ENCODE measurements at places on chromosomes 2 and 18.

DNA sequence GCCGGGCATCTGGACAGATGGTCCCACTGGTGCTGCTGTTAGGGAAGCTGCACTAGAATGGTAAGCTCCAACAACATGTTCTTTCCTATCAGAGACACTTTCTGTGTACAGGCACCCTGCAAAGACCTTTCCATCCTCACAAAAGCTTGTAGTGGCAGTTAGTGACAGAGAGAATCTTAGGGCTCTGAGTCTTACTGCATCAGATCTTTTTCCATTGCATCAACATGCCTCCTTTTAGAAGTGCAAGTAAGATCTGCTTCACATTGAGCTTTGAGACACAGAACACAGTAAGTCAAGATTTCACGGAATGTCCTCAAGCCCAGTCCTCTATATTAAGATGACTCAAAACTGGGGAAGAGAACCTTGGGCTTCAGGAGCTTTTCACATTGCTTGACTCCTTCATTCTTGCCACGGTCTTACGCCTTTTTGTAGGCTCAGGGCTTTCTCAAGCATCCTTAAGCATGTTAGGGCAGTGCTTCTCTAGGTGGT is 52.6 kb downstream of the ARL4C start:
- no peak for DNase-seq

DNA sequence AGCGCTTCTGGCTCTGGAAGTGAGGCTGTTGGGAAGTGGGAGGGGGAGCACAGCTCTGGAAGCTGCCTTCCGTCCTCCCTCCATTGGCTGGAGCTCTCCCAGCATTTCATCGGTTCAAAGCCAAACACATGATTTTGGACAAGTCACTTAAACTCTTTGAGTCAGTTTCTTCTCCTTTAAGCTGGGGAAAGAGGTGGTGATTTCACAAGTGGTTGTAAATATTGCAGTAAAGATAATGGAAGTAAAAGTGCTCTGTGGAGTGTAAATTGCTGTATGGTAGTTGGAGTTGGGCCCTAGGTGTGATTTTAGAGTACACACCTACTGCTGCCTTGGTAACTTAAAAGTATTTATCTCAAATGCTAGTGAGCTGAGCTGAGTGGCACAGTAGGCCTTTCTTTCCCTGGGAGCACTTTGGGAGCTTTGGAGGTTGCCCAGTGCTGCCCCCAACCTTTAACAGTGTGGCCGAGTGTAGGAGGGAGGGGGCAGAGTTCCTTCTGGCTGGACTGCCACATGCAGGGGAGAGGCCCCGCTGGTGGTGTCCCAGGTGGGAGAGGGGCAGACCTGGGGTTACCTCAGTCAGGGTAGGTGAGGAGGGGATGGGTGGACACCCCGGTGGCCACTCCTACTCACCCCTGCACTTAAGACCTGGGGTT is 54.7 kb downstream of the ASAP2 start:
- no peak for DNase-seq

GRCh38 chr18:46821856-46822711 is 65.2 kb upstream of the ST8SIA5 start:
- no peak for DNase-seq

DNA sequence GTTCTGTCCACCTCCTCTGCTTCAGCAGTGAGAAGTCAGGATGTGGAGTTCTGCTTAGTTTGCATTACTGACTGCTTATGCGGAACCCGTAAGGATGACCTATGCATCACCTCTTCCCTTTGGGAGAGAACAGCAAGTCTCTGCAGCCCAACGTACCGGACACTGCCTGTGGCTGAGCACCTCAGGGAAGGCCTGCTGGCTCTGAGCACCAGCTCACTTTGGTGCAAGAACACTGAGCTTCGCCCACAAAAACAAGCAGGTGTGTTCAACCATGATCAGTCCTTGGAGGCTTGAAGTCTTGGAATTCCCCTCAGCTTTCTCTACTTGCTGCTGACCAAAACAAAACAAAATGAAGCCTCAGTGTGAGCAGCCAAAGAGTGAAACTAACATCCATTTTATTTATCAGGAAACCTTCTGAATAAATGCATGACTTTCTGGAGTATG is 52.7 kb upstream of the NCK2 start:
- no peak for DNase-seq

DNA sequence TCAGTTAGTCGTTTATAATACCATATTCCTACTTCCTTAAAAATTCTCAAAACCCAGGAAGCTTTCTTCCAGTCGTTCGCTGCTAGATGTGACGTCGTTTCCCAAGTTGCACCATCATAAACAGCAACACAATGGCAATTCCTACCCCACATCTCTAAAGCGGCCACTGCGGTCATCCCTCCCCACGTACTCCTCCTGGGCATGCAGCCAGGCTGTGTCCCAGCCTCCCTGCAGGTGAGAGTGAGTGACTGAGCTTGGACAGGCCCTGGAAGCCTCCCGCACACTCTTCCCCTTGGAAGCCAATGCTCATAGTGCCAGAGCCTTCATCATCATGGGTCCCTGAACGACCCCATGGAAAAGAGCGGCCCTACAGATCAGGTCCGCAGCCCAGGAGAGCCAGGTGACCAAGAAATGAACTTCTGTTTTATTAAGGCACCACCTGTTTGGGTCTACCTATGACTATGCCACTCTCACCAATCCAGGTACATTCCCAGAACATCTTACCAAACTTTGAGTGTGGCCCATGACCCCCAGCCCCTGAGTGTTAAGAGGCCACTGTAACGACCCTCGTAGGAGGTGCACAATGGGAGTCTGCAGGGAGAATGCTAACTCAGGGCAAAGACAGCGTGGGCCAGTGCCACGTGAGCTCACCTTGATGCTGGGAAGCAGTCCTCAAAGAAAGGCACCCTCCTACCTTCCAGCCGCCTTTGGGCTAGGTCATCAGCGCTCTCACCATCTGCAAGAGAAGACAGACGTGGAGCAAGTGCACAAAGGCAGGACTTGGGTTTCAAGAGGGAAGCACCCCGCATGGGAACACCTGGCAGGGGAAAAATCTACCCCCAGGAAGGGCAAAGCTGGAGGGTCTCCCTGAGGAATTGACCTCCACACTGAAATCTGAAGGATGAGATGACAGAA is 74.7 kb upstream of the RAB6C start:
- no peak for DNase-seq

GRCh38 chr2:23434721-23435121 is 49.7 kb downstream of the KLHL29 start:
- no peak for DNase-seq

GRCh38 chr2:105934467-105934866 is 189.8 kb downstream of the NCK2 start:
- no peak for DNase-seq

- no peak for DNase-seq
These were observed 35.2 kb upstream of the CDH19 start for GRCh38 chr18:66638856-66639629.

- no peak for DNase-seq
These were observed 34.9 kb downstream of the AKAIN1 start for GRCh38 chr18:5162111-5162510.

- no peak for DNase-seq
These were observed 29.9 kb downstream of the HDHD2 start for GRCh38 chr18:47120428-47120827.

- DNase-seq: no peak
These were observed 105.6 kb downstream of the AFF3 start for GRCh38 chr2:100036793-100037192.

DNA sequence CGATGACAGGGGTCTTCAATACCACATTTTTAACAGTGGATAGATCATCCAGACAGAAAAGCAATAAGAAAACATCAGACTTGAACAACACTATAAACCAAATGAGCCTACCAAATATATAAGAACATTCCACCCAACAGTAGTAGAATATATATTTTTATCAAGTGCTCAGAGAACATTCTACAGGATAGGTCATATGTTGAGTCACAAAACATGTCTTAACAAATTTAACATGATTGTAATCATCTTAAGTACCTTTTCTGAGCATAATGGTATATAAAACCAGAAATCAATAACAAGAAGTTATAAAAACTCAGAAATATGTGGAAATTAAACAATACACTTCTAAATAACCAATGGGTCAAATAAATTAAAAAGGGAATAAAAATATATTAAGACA is 194.0 kb upstream of the CYP26B1 start:
- no peak for DNase-seq

GRCh38 chr18:25261768-25262167 is 90.2 kb downstream of the ZNF521 start:
- no peak for DNase-seq

DNA sequence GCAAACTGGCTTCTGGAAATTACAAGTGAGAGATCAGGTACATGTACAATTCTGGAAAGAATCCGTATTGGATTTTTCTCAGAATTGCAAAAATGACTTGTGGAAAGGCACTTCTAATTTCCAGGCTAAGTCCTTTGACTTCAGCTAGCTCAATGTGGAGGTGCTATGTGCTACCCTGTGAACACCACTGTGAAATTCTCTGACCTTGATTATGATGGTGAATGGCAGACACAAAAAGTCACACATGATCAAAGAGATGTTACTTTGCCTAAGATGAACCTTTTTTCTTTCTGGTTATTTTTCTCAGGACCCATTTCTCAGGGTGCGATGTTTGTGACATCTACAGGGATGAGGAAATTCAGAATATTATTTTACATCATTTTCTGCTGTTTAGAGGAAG is 856.6 kb upstream of the VRK2 start:
- DNase-seq: no peak

- DNase-seq: no peak
These were observed 158.9 kb downstream of the LDLRAD4 start for GRCh38 chr18:13377496-13377895.

DNA sequence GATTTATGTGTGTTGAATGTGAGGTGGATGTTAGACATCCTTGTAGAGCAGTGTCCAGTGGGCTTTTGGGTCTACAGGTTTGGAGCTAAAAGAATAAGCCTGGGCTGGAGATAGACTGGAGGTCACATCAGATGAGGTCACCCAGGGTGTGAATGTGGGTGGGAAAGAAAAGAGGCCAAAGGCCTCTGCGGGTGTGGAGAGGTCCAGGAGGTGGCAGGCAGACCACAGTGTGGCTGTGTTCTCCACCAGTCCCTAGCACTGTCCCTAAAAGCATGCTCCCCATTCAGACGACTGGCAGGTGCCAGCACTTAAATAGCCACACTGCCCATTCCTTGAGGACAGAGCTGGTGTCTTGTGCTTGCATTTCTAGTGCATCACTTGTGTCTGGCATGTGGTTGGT is 4.1 kb downstream of the ATG4B start:
- DNase-seq: no peak

GRCh38 chr2:227460833-227461232 is 11.1 kb upstream of the AGFG1 start:
- no peak for DNase-seq

DNA sequence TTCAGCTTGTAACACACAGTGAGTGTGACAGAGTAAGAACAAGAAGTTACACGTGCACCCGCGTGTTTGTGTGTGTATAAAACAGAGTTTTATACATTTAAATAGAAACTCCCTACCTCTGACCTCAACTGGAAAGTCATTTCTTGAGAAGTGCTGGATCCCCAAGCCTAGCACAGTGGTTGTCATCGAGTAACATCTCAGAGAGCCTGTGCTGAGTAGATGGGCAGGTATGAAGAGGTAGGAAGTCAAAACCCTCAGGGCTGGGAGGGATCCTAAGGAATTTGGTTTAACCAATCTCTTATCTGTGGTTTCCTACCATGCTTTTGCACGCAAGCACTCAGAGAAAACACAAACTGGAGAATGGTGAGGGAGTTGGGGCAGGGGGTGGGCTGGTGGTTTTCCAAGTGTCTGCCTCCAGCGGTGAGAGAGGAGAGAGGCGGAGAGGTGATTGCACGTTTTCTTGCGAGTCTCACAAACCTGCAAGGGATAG is 9.2 kb downstream of the ACOXL start:
- no peak for DNase-seq

DNA sequence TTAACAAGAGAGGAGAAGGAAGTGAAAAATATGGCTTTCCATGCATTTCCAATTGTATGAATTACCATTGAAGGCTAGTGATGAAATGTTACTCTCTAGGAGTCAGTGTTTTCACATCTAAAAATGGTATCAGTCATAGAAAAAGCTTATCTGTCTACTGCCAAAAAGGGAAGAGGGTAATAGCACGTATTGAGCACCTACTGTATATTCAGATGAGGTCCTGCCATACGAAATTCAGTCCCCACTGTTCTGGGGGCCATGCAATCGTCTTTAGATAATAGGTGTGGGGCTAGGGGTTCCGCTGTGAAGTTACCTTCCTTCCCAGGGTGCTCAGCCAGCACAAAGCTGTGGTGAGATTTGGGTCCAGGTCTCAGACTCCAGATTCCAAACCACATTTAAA is 14.2 kb upstream of the GRHL1 start:
- DNase-seq: no peak

DNA sequence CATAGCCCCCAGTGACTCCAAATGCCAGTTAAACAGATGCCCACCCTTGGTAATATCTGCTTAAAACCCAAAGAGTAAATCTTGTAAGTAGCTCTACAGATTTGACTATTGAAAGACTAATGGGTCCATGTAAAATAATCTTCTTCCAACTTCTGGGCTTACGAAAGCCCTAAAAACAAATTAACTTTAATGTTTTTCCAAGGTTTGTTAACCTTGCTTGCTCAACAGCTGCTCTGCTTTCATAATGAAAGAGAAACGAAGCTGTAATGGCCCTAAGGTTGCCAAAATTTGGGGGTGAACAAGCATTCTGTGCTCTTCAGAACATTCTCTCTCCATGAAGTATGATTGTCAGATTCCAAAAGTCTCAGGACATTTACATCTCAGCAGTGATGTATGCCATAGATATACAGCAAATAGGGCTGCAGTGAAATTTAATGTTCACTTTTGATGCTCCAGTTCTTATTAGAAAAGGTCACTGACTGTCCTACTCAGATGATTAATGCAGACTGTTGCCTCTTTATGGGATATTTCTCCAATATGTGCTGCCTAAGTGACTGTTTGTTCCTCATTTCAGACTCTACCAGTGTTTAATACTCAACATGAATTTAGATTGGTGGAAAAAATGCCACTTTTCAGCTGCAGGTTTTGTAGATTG is 436.3 kb upstream of the CHST9 start:
- no peak for DNase-seq

DNA sequence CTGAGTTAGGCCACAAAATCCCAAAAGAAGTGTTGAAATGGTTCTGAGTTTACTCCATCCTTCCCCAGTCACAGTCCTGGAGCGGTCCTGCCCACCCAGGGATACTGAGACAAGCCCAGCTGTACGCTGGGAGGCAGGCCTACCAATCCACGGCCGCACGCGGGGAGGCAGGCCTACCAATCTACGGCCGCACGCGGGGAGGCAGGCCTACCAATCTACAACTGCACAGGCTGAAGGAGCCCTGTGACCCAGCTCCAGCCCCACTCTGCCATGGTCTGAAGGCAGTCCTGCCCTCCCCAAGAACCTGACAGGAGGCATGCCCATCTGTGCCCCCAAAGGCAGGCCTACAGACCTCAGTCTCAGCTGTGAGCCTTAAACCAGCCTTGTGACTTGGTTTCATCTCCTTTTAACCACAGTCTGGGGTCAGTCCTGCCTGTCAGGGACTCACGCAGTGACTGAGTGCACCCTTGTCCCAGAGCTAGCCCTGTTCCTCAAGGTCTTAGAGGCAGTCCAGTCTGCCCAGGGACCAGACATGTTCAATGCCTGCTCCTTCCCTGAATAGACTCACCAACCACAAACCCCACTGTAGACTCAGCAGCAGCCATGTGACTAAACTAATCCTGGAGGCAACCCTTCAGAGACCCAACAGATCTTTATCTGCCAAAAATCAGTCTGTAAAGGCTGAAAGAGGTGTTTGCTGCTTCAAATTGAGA is 36.8 kb downstream of the GPC1 start:
- no peak for DNase-seq

GRCh38 chr2:62596061-62596921 is 90.3 kb upstream of the TMEM17 start:
- DNase-seq: no peak
